ENCODE measurements at places on chromosomes 5 and 9.

GRCh38 chr9:114925672-114926071 is 4.7 kb downstream of the TNFSF8 start:
- DNase-seq = no peak

DNA sequence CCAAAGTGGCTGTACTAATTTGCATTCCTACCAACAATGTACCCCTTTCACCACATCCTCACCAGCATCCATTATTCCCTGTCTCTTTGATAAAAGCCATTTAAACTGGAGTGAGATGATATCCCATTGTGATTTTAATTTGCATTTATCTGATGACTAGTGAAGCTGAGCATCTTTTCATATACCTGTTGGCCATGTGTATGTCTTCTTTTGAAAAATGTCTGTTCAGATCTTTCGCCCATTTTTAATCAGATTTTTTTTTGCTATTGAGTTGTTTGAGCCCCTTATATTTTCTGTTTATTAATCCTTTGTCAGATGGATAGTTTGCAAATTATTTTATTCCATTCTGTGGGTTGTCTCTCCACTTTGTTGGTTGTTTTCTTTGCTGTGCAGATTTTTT is 121.0 kb upstream of the LRRTM2 start:
- DNase-seq = no peak

GRCh38 chr5:50576265-50576664 is 90.2 kb upstream of the PARP8 start:
- no peak for DNase-seq

- DNase-seq = no peak
These were observed 191.7 kb downstream of the DRD1 start for GRCh38 chr5:175252234-175252805.

GRCh38 chr9:116899337-116900006 is 212.4 kb downstream of the TRIM32 start:
- DNase-seq = no peak

DNA sequence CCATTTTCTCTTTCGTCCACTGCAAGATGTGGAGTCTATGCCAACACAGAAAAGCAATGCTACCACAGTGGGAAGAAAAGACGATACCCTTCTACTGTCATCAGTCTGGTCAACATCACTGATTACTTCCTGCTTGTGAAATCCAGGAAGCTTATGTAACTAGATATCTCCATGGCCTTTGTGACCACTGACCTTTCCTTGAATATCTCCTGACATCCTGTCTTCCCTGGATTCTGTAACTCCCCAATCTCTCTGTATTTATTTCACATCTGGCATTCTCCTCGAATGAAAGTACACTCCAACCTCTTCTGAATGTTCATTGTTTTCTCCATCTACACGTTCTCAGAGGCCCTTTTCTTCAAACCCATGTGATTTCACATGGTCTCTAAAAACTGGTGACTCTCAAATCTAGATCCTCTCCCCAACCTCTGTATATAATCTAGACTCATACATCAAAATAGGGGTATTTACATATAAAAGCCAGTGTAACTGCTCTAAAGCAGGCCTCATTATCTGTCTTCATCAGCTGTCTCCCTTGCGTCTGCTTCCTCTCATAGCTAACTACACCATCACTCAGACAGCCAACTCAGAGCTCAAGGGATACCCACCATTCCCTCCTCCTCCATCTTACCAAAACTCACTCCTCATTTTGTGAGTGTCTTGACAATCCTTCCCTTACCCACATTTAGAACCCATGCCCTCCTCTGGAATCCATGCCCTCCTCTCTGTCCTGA is 156.8 kb downstream of the SEMA5A start:
- DNase-seq = no peak

GRCh38 chr5:9351546-9351945 is 194.3 kb downstream of the SEMA5A start:
- DNase-seq = no peak

- DNase-seq = no peak
These were observed 9.8 kb upstream of the OLFM1 start for GRCh38 chr9:135077497-135078200.

GRCh38 chr5:111225926-111226325 is 1.7 kb downstream of the CAMK4 start:
- DNase-seq = no peak

DNA sequence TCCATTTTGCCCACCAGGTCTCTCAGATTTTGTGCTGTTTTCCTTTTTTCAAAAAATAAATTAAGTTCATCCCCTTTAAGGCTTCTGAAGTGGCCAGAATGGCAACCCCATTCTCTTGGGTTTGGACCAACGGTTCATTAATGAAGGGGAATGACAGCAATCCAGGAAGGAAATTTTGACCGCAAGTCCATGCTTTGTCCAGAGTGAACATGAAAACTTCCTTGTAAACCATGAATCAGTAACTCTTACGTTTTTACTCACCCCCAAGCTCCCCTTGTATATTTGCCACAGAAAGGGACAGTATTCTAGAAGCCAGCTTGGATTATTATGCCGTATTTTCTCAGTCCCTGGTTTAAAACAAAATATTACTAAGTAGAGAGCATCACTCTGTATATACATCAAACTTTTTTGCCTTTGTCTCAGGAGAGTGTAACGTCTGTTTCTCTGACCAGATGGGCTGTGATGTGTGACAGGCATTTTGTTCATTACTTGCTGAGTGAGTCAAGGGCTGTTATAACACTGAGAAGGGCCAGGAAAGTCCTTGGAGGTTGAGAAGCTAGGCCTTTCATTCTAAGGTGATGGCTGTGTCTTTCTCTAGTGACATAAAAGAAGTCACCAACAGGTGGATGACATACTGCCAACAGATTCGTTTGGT is 148.2 kb downstream of the SMARCA2 start:
- DNase-seq = no peak

DNA sequence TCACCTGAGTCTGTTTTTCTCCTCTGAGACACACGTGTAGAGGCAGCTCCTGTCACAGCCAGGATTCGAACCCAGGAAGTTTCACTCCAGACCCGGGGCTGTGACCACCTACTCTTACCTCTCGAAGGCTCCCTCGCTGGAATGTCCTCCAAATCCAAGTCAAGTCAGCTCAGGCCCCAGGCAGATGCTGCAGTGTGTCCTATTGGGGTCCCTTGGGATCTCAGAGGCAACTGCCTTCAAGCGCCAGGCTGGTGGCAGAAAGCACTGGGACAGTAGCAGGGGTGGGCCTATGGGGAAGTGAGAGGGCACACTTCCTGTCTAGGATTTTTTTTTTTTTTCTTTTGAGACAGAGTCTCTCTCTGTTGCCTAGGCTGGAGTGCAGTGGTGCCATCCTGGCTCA is 762 bp upstream of the ST6GALNAC4 start:
- no peak for DNase-seq

DNA sequence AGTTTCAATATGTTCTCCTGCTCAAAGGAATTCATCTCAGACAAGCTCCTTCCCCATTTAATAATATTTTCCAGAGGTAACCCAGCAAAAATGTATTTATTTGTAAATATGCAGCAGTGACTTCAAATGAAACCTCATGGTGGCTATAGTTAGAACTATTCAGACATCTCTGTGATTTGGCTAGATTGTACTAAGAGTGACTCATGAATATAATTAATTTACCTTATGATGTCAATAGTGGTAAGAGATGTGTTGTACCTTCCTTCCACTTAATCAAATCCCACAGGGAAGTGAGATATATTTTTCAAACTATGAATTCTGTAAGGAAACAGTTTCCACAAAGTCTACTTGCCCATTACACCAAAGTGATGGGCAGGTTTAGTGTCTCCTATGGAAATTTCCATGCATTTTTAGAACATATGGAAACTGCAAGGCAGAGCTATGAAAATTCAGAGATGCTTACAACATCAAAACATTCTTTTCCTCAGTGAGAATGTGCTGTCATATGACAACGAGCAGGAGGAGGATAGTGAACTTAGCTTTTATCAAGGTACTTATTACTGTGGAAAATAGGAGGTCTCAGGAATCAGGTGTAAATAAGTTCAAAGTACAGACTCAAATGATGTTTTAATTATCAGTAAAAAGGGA is 34.0 kb upstream of the SPDL1 start:
- no peak for DNase-seq

DNA sequence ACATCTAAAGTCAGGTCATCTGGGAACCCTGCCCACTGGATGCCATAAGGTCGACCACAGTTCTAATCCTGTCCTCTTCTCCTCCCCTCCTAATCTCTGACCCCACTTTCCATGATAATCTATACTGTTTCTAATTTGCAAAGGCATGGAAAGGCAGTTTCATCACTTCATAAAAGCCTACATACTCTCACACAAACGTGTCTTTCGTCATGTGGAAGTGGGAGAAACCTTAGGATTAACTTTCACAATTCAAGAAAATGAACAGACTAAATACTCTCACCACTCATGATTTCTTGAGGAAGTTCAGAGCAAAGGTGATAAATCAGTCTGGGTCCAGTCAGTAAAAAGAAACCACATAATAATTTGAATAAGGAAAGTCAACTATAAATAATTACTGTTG is 5.5 kb downstream of the FANCC start:
- no peak for DNase-seq

DNA sequence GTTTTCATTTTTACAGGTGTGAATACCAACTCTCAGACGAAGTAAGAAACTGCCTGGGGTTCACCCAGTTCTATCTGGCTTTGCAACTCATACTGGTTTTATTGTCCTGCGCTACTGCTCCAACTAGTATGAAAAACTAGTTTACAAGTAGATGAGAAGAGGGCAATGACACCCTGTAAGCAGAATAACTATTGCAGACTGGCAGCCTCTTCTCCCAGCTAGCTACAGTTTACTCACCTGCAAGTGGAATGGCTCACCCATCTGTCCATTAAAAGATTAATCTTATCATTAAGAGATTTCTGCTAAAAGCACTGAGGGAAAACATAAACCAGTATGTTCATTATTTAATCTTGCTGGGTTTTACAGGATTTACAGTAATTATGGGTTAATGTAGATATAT is 113.4 kb downstream of the FRMD3 start:
- no peak for DNase-seq

GRCh38 chr5:159170021-159170420 is 39.3 kb downstream of the RNF145 start:
- no peak for DNase-seq

DNA sequence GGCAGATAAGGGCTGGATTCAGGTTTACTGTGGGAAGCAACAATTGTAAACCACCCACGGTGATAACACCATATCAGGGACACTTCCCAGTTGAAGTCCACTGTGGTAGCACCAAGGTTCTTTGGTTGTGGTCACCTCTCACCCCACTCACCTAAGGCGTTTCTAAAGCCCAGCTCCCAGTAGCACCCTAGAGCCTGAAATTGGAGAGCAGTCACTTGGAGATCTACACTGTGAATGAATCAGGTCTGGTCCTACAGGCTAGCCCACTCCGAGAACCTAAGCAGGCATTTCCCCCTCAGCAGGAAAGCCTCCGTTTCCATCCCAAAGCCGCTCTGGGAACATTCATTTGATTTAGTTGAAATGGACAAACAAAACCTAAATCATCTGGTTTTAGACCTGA is 191.3 kb downstream of the TTC39B start:
- no peak for DNase-seq

DNA sequence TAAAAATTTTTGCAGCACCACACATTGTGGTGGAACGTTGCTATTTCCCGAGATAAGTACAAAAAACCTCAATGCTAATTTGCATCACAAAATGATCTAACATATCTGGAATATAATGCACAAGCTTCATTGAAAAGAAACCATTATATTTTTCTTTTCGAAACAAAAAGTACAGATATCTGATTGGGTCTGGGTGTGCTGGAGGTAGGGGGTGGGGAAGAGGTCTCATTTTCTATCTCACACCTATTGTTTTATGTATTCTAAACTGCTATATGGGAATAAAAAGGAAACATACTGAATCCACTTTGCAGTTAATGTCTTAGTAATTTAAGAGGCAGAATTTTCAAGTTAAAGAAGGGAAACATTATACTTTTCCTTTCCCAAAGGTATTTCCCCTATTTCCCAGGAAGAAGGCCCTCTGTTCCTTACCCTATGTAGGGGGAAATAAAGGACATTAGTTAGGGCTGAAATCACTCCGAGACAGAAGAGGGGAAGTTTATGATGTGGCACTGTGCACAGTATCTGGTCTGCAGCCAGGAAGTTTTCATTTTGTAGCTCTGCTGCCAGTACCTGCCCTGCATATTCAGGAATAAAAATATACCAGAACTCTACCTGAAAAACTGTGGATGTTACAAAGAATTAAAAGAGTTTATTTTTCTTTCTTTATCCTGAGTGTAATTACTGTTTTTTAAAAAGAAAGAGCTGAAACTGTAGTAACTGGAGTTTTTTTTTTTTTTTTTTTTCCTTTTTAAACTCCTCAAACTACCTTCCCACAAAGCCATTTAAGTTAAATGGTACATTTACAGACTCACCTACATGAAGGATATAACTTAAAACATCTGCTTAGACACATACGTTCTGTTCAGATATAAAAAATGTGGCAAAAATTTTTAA is 7.4 kb downstream of the MEF2C start:
- no peak for DNase-seq

GRCh38 chr5:55101556-55102276 is 730 bp upstream of the GZMA start:
- DNase-seq = no peak

GRCh38 chr5:141881886-141882285 is 3.7 kb upstream of the PCDH1 start:
- DNase-seq = no peak

GRCh38 chr5:127694518-127695171 is 8.5 kb upstream of the CCDC192 start:
- no peak for DNase-seq

DNA sequence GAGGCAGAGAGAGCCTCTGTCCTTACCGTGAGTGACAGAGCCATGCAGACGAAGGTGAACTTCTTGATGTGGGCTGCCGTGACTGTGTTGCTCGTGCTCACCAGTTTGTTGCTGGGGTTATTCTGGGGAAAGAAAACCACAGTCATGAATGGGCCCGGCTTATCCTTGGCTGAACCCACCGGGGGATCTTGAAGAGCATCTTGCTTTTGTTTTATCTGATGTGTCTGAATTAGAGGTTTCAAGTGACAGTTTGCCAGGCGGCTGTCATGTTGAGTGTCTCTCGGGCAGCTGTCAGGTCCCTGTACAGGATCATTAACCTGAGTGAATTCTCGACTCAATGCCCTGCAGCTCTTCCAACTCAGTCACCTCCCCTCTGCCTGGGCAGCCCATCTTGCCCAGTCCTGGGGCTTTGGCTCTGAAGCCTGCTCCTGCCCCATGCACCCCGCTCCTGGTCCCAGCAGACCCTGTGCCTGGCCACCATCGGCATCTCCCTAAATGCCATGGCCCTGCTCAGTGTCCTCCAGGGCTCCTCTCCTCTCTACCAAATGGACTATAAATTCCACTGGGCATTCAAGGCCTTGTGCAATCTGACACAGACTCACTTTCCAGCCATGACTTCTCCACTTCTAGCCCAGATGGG is 77.4 kb downstream of the OTULIN start:
- DNase-seq = no peak

DNA sequence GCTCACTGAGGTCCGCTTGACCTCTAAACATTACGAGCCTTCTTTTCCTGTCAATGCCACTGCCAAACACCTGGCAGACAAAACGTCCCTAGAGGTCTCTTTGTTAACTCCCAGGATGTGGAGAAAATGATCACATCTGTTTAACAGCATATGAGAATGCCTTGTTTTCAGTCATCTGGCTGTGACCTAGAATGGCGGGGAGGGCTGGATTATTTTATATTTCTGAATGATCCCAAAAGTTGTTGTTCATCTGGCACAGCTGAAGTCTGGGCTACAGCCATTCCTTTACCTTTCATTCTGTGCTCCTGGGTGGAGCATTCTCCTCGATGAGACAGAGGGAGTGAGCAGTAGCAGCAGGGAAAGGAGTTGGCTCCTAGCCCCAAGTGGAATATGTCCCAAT is 138.2 kb downstream of the PRDM6 start:
- no peak for DNase-seq

Measured in nucleus accumbens (tissue), 56 donors.